ENCODE measurements at places on chromosomes 12 and 14.

DNA sequence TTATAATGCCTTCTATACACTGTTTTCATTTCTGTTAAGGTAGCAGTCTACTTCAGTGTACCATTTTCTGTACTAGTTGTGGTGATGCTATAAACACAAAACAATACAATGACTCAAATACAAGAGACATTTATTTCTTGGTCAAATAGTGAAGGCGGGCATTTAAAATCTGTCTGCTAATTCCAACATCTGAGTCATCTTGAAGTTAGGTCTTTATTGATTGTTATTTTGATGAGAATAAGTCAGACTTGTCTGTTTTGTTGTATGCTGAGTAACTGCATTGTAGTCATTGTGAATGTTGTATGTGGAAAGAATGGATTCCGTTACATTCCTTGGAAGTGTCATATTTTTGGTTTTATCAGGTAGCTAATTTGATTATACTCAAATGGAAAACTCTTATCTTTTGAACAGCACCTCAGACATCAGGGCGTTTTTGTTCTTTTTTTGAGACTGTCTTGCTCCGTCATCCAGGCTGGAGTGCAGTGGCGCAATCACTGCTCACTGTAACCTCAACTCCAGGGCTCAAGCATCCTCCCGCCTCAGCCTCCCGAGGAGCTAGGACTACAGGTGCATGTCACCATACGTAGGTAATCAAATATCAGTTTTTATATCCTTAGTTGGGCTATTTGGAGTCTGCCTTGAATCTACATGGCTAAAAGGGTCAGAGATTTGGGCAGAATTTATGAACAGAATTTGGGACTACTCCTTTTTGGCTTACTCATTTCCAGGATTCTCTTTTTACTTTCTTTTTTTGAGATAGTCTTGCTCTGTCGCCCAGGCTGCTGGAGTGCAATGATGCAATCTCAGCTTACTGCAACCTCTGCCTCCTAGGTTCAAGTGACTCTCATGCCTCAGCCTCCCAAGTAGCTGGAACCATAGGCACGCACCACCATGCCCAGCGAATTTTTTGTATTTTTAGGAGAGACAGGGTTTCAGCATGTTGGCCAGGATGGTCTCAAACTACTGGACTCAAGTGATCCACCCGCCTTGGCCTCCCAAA is 56.8 kb downstream of the PAPLN start:
- DNase-seq, result no peak

- no peak for DNase-seq
Observed at GRCh38 chr12:107884769-107885694, 110.5 kb downstream of the ASCL4 start.

- no peak for DNase-seq
Observed at GRCh38 chr14:70320294-70320693, 39.2 kb downstream of the COX16 start.

- DNase-seq, result no peak
Observed at GRCh38 chr12:109289551-109289950, 19.5 kb downstream of the FOXN4 start.

DNA sequence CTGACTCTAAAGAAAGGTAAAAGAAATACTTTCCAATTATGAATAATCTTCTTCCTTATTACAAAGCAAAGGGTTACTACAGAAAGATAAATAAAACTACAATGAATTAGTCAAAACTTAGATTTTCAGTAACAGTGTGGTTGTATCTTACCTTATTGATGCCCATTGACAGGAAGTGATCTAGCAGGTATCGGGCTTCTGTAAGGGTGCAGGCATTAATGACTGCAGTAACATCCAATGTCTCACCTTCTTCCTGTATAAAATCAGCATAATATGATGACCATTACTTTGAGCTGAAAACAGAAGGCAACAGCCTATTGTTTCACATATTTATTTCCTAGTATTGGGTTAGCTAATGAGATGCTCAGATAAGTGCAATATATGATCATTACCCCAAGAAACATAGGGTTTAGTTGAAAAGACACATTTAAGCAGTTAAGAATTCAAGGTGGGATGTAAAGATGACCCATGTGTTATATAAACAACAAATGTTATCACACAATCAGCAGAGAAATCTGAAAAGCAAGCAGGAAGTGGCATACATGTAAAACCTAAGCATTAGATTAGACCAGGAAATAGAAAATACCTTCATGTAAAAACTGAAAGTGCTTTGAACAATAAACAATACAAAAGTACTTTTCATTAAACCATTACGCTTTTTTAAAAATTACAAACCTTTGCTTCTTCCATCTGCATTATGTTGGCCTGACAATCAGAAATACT is 111.2 kb downstream of the KIF21A start:
- DNase-seq, result no peak

- DNase-seq, result no peak
Observed at GRCh38 chr14:96754162-96754844, 42.9 kb upstream of the VRK1 start.

GRCh38 chr14:89574420-89574819 is 157.4 kb upstream of the FOXN3 start:
- no peak for DNase-seq

GRCh38 chr14:20807304-20808161 is 4.9 kb upstream of the RNASE1 start:
- no peak for DNase-seq

DNA sequence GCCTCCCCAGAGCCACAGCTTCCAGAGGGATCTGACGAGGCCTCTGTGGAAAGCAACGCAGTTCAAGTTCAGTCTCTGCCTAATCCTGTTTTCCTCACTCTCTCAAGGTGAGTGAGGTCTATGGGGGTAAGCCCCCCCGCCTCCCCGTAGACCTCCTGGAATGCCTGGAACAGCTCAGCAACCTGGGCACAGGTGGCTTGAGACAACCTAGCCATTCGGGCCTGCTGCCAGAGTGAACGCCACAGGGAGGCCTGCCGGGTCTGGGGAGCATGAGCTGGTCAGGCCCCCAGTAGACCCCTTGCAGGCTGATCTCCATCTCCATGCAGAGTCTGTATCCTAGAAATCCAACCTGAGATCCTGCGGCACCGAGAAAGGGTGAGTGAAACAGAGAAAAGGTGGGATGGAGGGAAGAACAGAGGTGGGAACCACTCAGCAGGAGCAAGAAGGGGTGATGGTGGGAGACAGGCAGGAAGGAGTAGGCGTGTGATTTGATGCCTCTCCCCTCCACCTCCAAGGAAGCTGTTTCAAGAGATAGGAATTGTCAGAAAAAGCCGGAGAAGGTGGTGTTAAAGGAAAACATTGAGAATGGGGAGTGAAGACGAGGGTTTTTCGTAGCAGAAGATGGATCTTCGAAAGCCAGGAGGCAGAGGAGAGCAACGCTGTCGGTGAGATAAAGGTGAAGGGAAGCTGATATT is 123.1 kb upstream of the PRMT8 start:
- no peak for DNase-seq

DNA sequence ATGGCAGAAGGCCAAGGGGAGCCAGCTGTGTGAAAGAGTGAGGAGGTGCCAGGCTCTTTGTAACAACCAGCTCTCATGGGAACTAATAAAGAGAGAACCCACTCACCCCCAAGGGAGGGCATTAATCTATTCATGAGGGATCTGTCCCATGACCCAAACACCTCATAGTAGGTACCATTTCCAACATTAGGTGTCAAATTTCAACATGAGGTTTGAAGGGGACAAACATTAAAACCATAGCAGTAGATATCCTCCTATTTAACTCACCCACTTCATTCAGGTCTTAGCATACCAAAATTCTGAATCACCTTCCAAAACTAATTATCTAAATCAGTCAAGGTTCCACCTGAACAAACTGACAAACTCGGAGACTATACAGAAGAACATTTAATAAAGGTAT is 75.3 kb downstream of the PPFIA2 start:
- no peak for DNase-seq

- no peak for DNase-seq
Observed at GRCh38 chr12:115794659-115795081, 482.8 kb downstream of the MED13L start.

DNA sequence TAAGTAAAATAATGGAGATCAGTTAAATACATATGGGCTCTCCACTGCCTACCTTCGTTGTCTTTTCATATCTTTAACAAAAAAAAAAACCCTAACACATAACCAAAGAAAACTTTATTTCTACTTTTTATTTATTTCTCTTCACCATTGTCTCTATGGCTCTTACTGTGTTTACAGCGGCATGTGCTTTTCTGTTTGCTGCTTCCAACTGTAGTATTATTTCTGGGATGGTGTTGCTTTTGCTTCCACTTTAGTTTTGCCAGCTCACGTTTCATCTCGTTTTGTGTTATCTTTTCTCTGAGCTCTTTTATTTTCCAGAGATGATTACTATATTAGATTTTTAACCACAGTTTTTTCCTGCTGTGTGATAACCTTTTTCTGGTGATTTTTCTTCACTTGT is 46.1 kb downstream of the KTN1 start:
- DNase-seq, result no peak

GRCh38 chr12:90390947-90391346 is 564.0 kb downstream of the CCER1 start:
- no peak for DNase-seq

DNA sequence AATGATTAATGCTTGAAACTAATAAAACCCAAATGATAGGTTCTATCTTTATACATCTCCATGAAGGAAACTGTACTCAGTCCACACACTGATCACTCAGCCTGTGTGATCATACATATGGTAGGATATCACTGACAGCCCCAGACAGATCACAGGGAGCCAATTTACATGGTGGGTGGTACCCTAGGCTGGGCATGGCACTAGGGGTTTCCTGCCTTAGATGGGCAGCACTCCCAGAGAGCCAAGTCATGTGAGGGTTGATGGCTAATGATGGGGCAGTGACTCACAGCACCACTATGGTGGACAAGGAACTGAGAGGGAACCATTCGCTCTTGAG is 89.6 kb upstream of the PTPRR start:
- no peak for DNase-seq

- DNase-seq, result no peak
Observed at GRCh38 chr12:15227004-15227679, 5.9 kb upstream of the RERG start.

GRCh38 chr14:102545461-102546265 is 36.1 kb upstream of the ANKRD9 start:
- DNase-seq, result no peak

- DNase-seq, result peak; percentile 78
Observed at GRCh38 chr14:89773644-89774316, 180.8 kb downstream of the EFCAB11 start.

DNA sequence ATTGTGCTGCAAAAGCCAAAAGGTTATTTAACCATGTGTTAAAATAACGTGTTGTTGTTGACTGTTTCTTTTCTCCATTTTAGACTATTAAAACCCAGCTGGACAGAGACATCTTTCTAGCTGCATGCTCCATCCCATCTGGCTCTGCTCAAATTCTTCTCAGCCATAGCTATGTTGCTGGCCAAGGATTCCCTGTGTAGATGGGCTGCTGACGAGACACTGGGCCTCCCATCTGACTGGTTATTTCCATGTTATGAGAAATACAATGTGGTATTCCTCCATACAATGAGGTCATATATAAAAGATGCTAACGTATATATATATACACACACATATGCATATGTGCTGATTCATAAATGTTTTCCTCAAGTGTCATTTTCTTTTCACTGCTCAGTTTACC is 30.1 kb downstream of the MED13L start:
- no peak for DNase-seq

- DNase-seq, result no peak
Observed at GRCh38 chr12:132099739-132100138, 44.4 kb downstream of the DDX51 start.

- DNase-seq, result no peak
Observed at GRCh38 chr12:88600272-88600671, 20.0 kb upstream of the KITLG start.

GRCh38 chr14:83467811-83468210 is 1934.2 kb upstream of the SEL1L start:
- no peak for DNase-seq

GRCh38 chr14:54010981-54011380 is 54.4 kb upstream of the BMP4 start:
- DNase-seq, result no peak

DNA sequence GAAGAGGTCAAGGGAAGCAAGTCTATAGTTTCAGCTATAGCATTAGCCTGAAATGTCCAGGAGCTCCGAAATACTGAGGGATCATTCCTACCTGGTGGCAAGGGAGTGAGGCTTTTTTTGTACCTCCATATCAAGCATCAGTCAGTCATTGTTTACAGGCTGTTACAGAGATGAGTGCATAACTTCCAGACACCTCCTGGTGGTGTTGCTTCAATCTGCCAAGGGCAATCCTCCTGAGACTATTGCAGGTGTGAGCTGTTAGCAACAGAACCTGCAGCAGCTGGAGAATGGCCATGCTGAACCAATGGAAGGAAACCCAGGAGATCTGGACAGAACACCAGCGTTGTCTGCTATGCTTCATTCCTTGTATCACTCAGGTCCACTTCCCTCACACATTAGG is 80.0 kb upstream of the SLC8A3 start:
- DNase-seq, result no peak

DNA sequence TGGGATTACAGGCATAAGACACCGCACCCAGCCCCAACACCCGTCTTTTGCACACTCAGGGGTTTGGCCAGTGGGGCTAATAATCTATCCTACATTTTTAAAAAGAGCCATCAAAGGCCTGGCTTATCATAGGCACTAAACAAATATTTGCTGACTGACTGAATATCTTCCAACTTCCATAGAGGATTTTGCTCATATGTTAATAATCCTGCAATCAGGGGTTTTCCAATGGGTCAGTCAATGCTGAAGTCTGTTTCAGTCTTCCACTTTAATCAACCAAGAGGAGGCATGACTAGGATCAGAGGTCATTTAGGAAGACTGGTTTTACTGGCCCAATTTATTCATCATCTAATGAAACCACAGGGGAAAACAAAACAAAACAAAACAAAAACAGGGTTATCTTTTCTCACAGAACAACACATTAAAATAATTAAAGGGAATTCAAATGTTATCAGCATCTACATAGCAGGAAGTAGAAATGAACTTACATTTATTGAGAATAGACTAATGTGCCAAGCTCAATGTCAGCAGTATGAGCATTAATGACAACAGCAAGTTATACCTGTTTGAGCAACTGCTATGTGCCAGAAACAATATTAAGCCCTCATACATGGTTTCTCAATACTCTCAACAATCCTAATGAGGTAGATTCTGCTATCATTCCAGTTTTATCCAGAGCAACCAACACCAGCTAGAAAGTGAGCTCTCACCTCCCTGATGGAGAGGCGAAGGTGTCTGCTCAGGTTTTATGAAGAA is 372.2 kb downstream of the EGLN3 start:
- no peak for DNase-seq
